Fibroblast of skin of right biceps (primary cell): ENCODE measurements at places on chromosomes 2 and 18.
A peak's percentile ranks its signal among the peaks of the same experiment; 100 is the strongest.

DNA sequence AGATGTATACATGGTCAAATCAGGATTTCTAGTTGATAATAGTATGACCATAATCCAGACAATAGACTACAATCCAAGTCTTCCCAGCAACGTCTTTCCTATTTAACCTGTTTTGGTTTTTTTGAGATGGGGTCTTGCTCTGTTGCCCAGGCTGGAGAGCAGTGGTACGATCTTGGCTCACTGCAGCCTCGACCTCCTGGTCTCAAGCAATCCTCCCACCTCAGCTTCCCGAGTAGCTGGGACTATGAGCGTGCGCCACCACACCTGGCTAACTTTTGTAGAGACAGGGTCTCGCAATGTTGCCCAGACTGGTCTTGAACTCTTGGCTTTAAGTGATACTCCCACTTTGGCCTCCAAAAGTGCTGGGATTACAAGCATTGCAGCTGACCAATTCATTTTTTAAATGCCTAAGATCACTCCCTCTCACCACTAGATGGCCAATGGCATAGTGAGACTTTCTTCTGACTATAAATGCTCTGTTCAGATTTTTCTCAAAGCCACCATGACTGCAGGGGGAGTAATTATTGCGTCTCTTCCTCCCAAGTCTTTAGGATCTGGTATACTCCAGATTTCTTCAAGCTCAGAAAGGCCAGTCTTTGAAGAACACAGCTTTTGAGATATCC is 47.6 kb downstream of the HNRNPLL start:
- DNase-seq = peak; percentile 22

GRCh38 chr18:44957461-44957860 is 276.8 kb downstream of the SETBP1 start:
- DNase-seq = no peak

DNA sequence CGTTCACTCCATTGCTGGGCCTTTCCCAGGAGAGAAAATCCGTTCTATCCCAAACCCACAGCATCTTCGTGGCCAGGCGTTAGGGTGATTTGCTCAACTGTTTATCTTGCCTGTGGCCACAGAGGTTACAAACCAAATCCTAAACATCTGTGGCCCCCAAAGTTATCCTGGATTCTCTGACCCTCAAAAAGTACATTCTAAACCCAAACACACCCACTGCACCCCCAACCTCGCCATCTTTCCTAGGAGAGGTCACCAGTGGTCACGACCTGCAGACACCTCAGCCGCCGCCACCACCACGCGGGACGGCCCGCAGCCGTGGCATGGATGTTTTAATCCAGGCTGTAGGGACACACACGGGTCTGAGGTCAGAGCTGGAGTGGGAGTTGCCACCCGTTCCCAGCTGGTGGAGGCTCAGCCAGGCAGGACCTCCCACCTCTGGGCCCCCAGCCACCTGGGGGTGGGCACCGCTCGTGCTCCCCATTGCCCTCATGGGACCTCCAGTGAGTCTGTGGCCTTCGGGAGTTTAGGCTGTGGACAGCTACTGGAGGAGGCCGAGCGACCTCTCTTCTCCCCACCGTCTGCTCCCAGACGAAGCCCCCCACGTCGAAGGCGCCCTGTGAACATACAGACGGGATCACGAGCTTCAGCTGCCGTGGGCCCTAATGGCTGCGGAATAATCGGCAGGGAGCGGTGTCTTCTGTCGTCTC is 72.0 kb downstream of the KCNG2 start:
- no peak for DNase-seq

- no peak for DNase-seq
These were observed 48.5 kb downstream of the HS6ST1 start for GRCh38 chr2:128269990-128270671.

- DNase-seq = peak; percentile 60
These were observed at the start of gene APCDD1 for GRCh38 chr18:10453806-10454680. APCDD1 (plus strand) TSS chr18:10454635; CDS start chr18:10454982, 347 bp downstream.

GRCh38 chr18:58671632-58672564 is 633 bp downstream of the MALT1 start:
- peak; percentile 46 for DNase-seq

- DNase-seq = no peak
These were observed 39.1 kb downstream of the PCBP1 start for GRCh38 chr2:70126413-70126812.

- DNase-seq = no peak
These were observed 146.8 kb downstream of the LNPK start for GRCh38 chr2:175855236-175855635.

DNA sequence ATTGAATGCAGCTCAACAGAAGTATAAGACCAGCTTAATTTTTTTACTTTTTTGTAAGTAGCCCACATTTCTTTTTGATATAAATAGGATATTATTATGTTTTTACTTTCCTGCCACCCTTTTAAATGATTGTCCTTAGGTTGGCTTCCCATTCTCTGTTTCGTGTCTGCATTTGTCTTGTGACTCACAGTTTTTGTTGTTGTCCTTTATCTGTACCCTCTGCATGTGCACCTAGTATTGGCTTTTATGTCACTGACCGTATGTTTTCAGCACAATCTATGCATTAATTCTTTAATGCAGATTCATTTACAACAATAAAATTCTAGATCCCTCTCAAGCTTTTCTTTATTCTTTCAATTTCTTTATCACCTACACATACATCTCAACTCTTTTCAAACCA is 474.2 kb upstream of the FANCL start:
- DNase-seq = no peak

DNA sequence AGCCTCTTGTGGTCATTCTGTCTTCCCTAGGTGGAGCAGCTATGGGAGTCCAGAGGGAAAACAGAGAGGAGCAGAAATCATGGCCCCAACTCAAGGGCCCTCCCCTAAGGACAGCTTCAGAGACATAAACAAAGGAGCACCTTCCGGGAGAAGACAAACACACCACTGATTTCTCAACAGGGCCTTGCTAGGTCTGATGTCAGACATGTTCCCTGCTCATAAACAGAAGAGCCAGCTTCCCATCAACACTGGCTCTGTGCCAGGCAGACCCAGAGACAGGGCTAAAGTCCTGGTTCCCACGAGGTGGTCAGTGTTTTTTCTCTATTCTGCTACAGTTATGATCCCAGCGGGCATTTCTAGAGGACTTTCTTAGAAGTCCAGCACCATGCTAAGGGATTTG is 19.3 kb downstream of the CXCR2 start:
- DNase-seq = no peak

DNA sequence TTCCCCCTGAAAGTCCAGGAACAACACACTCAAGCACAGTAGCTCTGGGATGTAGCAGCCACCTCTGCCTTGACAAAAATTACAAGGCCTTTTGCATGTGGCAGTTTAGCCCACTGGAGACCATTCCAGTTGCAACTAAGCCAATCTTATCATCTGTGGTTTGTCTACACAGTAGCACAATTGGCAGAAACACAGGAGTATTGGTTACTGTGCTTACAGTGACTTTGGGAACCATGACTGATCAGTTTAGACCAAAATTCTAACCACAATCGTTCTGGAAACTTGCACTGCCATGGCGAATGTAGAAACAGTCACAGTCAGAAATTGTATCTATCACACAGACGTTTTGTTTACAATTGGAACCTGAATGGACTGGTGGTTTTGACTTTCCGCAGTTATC is 403.7 kb upstream of the MEIS1 start:
- DNase-seq = no peak

DNA sequence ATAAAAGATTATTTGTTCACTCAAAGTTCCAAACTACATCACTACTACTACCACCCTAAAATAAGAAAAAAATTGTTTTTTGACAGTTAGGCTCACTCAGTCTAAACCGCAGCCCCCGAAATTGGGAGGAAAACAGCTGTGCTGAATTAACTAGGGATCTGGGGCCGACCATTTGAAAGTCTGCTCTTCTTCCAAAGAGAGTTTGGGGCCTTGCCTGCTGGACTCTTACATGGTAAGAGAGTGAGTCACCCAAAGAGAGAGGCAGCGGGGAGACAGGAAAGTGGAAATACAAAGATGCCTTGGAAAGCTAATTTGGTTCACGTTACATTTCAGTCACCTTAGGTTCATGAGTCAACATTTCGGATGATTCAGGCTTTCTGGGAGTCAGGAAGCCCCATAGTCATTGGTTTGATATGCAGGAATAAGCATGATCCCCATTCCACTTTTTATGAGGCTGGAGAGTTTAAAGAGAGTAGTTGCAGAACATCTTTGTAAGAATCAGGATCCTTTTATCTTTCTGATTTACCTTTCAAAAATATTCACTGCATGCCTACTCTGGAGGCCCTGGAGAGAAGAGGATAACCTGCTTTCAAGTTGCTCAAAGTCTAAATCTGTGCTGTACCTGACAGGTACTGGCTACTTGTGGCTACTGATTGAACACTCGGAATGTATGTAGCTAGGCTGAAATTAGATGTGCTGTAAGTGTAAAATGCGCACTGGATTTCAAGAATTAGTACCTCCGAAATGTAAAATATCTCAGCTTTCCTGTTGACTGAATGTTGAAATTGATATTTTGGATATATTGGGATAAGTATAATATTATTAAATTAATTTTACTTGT is 995 bp upstream of the RTN4 start:
- DNase-seq = peak; percentile 100

DNA sequence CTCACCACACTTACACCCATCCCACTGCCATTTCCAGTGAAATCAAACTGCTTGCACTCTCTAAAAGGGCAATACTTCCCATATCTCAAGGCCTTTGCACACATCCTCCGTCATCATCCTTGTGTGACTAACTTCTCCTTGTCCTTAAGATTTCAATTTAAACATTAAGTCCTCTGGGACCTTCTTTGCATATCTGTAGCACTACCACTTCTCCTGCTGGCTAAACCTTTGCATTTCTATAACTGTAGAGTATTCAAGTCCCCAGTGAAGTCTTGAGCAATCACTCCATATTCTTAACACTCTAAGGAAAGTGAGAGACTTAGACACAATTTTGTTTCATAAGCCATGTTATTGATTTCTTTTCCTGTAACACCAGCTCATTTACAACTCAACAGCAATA is 136.8 kb upstream of the EPHA4 start:
- no peak for DNase-seq

- peak; percentile 1 for DNase-seq
These were observed 896.2 kb downstream of the CCDC85A start for GRCh38 chr2:57080035-57080434.

GRCh38 chr2:83654091-83654611 is 804.9 kb downstream of the SUCLG1 start:
- no peak for DNase-seq

DNA sequence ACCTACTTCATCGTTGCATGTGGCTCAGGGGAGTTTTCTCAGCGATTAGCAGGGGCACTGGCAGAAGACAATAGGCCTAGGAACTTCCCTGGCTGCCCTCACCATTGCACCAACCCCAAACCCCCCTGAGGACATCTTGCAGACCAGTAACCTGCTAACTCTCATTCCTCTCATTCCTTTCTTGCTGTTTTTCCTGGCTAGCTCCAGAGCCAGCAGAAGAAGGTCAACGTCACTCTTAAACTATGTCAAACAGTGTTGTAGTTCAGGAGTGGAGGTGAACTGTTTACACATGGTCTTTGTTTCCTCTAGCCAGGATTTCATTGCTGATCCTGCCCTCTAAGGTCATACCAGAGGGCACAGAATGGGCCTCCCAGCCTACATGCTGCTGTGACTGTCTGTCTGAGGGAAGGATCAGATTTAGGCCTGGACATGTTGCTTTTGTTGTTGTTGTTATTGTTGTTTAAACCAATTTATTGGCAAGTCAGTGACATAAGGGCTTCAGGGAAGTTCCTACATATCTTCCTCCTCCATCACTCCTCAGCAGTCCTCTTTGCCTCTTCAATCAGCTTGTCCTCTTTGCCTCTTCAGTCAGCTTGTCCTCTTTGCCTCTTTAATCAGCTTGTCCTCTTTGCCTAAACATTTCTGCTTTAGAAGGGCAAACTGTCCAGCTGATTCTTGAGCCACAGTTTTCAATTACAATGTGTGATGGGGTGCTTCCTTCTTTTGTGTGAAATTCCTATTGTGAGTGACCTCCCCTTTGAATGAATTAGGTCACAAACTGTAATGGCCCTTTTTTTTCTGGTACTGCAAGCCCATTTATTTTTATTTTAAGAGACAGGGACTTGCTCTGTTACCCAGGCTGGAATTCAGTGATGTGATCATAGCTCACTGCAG is 471.9 kb upstream of the TNP1 start:
- DNase-seq = peak; percentile 80

- DNase-seq = no peak
These were observed 790.1 kb downstream of the CNTNAP5 start for GRCh38 chr2:124814968-124815745.

GRCh38 chr2:85878719-85879370 is 9.9 kb downstream of the ST3GAL5 start:
- peak; percentile 61 for DNase-seq

DNA sequence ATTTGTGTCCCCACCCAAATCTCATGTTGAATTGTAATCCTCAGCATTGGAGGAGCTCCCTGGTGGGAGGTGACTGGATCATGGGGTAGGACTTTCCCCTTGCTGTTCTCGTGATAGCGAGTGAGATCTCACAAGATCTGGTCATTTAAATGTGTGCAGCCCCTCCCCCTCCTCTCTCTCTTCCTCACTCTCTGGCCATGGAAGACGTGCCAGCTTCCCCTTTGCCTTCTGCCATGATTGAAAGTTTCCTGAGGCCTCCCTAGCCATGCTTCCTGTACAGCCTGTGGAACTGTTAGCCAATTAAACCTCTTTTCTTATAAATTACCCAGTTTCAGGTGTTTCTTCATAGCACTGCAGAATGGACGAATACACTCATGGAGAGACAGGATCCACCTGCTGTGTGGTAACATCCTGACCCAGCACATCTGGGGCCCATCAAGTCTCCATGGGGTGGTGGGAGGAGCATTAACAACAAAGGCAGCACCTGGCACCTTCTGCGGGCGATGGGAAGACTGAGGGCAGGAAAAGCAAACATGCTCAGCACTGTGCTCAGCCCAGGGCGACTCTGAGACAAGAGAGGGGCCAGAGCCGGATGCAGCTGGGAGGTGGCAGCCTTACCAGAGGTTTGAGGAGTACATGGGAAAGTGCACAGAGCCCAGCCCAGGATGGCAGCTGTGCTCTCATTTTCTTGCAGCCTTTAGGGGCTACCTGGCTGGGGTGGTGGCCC is 16.2 kb upstream of the ALPP start:
- DNase-seq = no peak

- DNase-seq = no peak
These were observed 7.4 kb downstream of the BCL2L11 start for GRCh38 chr2:111128096-111128495.

- no peak for DNase-seq
These were observed 69.8 kb upstream of the PDE1A start for GRCh38 chr2:182496596-182496995.

GRCh38 chr2:99850084-99850710 is 292.2 kb downstream of the AFF3 start:
- peak; percentile 36 for DNase-seq
